Vagina (tissue), 2 donors: ENCODE measurements at places on chromosomes 11 and 22.

GRCh38 chr11:83033972-83034672 lies 37.6 kb downstream of the RAB30 start:
- DNase-seq, result no peak

DNA sequence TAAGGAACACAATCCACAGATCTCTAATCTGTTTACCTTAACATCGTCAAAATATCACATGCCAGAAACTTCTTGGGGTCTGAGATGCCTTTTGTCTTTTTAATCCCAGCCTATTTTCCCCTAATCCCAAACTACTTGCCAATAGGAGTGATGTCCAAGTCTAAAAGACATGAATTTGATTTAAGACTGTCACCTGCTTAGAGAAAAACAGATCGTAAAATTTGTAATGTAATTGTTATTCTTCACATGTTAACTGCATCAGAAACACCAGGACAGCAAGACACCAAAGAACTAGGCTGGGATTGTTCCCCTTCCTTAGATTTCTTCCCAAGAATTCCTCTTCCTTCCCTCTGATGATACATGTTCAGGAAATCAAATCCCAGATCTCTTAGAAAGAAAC lies 198.1 kb upstream of the ARHGAP20 start:
- no peak for DNase-seq

- DNase-seq, result no peak
Observed at GRCh38 chr22:37276776-37277175, 5.5 kb upstream of the CYTH4 start.

- DNase-seq, result no peak
Observed at GRCh38 chr22:42764895-42765363, 44.3 kb upstream of the A4GALT start.

GRCh38 chr11:132106096-132106982 lies 735.9 kb downstream of the NTM start:
- no peak for DNase-seq

DNA sequence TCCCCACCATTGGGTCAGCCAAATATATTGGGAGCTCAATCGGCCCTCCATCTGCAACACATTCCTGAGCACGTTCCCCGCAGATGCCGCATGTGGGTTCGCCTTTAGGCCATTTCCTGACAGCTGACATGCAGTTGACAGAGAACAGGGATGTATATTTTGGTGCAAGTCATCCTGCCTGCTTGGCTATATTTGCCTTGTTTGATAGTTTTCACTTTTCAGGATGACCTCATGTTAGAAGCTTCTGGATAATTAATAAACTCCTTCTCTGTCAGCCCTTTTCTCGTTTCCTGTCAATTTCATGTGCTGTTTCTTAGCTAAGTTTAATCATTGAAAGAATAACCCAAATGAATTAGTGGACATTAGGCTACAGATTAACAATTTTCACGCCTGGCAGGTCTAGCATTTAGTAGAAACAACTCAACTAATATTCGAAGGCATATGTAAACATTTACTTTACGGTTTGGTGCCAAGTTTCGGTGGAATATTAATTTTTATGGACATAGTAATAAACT lies 105.8 kb upstream of the SLC5A12 start:
- DNase-seq, result no peak

GRCh38 chr11:124482362-124483147 lies 37.1 kb upstream of the OR8B8 start:
- no peak for DNase-seq

DNA sequence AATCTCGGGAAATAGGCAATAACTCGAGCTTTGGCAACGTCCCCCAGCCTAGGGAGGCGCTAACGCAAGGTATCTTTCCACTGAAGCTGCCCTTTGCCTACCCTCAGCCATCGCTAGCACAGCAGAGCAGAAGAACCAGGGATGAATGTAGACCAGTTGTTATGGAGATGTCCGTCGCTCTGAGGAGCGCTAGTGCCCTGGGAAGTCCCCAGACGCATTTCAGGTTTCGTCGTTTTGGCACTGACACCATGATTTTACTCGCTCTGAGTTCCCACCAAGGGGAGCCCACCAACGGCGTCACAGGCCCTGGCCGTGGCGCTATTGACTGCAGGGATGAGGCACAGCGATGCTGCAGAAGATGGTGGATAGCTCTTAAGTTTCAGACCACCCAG lies 22.7 kb upstream of the BDNF start:
- DNase-seq, result no peak

DNA sequence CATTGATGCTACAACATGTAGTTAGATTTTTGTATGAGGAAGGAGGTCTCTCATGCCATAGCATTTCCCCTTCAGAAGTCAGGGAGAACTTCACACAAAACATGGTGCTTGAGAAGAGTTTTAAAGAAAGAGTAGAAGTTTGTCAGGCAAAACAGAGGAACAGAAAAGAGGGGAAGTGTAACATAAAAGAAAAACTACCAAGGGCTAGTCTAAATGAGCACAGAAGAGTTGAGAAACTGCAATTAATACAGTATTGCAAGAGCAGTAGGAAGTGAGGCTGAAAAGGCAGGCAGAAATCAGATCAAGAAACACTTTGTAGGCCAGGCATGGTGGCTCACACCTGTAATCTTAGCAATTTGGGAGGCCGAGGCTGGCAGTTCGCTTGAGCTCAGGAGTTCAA lies 61.0 kb downstream of the FAM168A start:
- DNase-seq, result no peak

DNA sequence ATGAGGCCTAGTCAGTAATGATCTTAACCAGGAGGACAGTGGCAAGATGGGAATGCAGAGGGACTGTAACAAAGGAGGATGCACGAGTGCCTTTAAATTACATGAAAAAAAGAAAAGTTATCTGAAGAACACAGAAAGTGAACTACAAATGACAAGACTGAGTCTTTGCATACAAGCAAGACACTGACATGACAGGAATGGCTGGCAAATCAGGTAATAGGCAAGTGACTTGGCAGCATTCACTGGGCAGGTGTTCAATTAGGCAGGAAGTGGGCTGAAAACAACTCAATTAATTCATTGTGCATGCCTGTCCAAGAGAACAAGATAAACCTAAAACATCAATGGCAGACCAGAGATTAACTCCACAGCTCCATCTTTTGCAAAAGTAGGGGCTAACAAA lies 24.0 kb downstream of the SMCO4 start:
- no peak for DNase-seq

DNA sequence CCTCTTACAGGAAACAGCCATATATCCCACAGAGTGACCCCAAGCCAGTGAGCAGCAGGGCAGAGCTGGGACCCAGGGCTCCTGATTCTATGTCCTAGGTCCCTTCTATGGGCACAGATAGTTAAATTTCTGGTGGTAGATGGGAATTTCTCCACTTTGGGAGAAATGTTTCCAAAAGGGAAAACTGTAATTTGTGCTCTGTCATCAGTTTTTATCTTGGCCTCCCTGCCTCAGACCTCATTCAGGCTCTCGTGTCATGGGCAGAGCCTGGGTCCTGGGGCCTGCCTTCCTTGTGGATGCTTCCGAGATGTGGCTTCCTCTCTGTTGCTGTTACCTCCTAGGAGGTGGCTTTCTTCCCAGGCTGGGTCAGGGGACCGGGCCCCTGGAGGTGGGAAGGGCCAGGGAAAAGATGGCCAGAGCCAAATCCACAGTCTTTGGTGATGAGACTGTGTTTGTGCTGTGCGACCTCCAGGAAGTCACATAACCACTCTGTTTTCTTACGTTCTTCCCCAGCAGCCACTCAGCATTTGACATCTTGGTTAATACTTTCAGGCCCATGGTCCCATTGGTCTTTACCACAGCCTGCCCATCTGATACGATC lies 8.6 kb downstream of the LRRC32 start:
- DNase-seq, result no peak

- no peak for DNase-seq
Observed at GRCh38 chr11:110837603-110838002, 125.4 kb upstream of the ARHGAP20 start.

- DNase-seq, result no peak
Observed at GRCh38 chr22:47963660-47964059, 1201.2 kb downstream of the TBC1D22A start.

GRCh38 chr11:93700830-93701229 lies 39.3 kb downstream of the CEP295 start:
- no peak for DNase-seq

DNA sequence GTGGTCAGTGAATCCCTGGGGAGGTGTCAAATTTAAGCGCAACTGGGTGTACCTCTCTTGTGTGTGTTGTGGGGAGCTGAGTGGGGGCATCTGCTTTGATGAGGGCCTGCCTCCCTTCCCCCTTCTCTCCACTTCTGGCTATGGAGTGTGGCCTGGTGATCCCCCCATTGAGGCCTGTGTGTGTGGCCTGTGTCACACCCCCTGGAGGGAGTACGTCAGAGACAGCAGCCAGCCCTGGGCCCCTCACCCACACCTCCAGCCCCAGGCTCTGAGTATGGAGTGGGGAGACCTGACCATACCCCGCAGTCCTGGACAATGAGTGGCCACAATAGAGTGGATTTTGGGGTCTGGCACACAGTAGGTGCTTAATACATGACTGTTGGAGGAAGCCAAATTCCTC lies 51.4 kb upstream of the EIF3D start:
- no peak for DNase-seq

DNA sequence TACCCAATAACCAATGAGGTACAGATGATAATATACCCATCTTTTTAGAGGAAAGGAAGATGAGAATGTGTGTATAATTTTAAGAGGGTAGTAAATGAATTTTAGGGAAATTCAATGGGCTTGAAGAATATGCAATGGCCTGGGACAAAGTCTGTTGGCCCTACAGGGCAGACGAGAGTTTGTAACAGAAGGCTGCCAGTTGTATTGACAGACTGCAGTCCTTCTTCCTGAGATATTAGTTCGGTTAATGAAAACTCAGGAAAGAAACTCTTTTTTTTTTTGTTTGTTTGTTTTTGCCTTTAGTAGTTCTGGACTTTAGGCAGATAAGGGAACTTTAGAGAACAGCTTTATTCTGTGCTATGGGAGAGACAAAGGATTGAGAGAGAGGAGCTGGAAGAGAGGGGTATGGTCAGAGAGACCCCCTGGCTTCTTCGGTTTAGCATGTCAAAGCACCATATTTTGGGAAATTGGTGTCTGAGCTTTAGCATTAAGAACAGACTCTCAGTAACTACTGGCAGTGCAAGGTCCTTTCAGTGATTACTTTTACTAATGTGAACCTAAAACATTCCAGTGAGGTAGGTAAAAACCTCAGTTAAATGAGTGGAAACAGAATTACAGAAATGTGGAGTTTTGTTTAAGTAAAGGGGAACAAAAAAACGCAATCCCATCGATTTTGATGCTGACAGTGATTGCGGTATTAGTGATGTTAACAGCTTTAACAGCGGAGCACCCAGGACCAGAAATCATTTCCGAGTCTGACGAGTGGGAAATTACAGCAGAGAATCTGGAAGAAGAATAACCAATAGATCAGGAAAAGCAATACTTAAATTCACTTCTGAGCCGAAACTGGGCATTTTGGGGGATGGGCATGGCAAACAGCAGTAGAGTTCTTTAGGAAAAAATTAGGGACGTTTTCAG lies 644 bp upstream of the NAALAD2 start:
- no peak for DNase-seq

GRCh38 chr11:122724520-122724919 lies 69.0 kb downstream of the UBASH3B start:
- no peak for DNase-seq

DNA sequence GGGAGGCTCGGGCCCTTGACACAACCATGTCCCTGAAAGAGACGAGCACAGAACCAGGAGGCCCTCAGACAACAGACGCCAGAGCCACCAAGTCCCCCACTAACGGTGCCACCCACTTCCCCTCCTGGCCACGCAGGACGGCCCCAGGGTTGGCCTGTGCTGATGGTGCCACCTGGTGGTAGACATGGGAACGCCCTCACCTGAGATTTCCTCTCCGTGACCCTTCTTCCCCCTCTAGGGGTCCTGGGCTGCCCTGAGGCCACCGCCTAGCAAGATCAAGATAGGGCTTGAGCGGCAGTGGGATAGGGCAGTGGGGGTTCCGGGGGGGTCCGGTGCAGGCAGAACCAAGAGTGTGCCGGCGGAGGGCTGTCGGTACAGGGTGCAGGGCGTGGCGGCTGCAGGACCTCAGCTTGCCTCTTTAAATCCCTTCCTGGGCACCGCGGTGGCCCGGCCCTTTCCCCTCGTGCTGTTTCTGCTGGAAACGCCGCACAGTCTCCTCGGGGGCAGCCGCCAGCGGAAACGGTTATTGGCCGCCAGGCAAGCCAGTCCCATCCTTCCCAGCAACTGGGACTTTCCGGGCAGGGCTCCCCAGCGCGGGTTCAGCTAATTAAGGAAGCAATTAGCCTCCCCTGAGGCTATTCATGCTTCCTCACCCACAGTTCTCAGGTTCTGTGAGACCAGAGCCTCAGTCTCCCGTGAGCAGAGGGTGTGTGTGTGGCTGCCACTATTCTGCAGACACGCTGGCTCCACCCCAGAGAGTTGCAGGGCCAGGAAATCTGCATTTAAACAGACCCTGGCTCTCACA lies 5.5 kb upstream of the NFAM1 start:
- no peak for DNase-seq

- DNase-seq, result no peak
Observed at GRCh38 chr11:32253706-32254105, 162.8 kb downstream of the RCN1 start.

DNA sequence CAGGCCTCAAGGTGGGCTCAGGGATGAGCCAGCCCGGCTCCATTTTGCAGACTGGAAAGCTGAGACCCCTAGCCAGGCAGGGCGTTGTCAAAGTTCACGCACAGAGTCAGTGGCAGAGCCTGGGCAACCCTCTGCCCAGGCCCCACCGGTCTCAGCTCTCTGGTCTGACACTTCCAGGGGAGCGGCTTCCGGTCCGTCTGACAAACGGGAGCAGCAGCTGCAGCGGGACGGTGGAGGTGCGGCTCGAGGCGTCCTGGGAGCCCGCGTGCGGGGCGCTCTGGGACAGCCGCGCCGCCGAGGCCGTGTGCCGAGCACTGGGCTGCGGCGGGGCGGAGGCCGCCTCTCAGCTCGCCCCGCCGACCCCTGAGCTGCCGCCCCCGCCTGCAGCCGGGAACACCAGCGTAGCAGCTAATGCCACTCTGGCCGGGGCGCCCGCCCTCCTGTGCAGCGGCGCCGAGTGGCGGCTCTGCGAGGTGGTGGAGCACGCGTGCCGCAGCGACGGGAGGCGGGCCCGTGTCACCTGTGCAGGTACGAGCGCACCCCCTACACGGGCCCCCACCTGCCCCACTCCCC lies 36.0 kb downstream of the CD6 start:
- DNase-seq, result no peak

DNA sequence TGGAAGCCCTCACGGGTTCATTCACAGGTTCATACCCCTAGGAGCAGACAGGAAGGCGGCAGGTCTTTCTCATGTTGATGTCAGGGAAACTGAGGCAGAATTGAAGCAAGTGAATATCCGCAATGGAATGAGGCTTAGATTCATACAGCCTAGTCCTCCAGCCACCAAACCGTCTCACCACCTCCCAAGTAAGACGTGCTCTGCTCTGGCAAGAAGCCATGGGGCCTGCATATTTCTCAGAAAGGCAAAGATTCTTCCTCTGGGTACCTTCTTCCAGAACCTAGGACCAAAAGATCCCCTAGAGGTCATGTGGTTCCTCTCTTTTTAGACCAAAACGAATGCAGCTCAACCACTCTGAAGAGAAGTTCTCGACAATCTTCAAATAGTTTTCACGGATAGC lies 1.7 kb downstream of the AP1B1 start:
- DNase-seq, result no peak

DNA sequence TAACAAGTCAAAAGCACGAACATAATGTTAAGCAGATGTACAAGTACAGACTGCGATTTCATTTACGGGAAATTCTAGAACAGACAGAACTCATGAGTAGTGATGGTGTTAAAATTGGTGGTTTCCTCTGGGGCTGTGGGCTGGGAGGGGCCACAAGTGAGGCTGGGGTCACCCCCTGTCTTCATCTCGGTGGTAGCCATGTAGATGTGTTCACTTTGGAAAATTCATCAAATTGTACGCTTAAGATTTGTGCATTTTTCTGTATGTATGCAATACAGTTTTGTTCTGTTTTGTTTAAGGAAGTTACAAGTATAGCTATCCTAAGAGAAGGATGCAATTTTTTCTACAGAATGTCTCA lies 504 bp upstream of the ASCC2 start:
- no peak for DNase-seq
